ENCODE measurements at places on chromosomes 3 and 15.

DNA sequence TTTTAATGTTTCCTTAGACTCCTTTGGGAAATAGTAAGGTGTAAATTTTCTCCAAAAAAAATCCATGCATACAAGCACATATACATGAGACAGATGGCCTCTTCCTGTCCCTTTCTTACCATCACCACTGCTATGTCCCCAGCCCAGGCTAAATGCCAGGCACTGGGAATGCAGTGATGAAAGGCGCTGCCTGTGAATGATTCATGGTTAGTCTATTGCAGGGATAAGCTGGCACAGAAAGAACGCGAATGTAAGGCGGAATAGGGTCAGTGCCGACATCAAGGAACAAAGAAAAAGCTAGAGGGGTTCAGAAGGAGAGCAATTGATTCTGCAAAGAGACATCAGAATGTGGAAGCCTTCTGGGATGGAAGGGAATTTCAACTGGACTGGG, 36.2 kb upstream of the CFAP161 start:
- DNase-seq = no peak

DNA sequence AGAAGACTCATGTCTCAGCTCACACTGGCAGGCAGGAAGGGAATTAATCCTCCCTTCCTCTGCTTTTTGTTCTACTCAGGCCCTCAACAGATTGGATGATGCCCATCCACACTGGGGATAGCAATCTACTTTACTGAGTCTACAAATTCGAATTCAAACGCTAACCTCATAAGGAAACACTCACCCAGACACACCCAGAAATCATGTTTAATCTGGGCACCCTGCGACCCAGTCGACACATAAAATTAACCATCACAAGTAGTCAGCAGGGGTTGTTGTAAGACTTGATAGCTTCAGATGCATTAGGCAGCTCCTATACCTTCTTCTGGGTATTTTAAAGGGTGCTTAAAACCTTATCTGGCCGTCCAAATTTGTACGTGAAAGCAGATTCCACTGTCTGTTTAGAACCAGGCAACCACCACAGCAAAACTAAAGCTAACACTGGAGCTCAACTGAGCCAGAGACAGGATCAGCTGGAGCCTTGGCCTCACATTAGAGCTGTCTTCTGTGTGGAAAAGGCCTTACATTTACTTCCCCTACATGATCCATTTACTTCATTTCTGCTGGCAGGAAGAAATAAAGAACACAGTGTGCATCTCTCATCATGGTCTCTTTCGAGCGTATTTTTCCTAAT, 407.3 kb upstream of the PPP2R3A start:
- DNase-seq = no peak

- no peak for DNase-seq
These were observed at the start of gene TMEM108 for GRCh38 chr3:133038089-133038730. Gene TMEM108, plus strand, starts transcription at chr3:133038391.

- DNase-seq = no peak
These were observed 74.7 kb downstream of the CRYBG3 start for GRCh38 chr3:97896547-97896946.

DNA sequence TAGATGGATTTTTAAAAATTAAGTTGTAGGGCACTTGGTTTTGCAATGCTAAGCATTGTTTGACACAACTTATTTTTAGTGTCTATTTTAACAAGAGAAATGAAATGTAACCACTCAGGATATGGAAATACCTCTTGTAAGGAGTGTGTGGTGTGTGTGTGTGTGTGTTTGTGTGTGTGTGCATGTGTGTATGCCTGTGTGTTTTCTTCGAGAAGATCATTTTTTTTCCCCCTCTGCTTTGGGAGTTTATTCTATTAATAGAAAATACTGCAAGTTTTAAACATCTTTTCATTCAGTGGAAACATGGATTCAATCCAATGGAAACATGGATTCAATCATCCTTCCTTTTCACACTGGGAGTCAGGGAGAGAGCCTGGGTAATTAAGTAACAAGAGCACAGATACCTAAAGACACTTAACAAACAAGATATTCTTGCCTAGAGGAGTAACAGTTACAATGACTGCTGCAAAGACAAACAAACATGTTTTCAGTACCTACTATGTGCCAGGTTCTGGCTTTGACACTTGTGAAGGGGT, 567.2 kb upstream of the TBL1XR1 start:
- DNase-seq = no peak

GRCh38 chr3:127800508-127800907, 21.8 kb downstream of the MGLL start:
- DNase-seq = no peak

GRCh38 chr3:42033741-42034140, 57.4 kb upstream of the TRAK1 start:
- no peak for DNase-seq

DNA sequence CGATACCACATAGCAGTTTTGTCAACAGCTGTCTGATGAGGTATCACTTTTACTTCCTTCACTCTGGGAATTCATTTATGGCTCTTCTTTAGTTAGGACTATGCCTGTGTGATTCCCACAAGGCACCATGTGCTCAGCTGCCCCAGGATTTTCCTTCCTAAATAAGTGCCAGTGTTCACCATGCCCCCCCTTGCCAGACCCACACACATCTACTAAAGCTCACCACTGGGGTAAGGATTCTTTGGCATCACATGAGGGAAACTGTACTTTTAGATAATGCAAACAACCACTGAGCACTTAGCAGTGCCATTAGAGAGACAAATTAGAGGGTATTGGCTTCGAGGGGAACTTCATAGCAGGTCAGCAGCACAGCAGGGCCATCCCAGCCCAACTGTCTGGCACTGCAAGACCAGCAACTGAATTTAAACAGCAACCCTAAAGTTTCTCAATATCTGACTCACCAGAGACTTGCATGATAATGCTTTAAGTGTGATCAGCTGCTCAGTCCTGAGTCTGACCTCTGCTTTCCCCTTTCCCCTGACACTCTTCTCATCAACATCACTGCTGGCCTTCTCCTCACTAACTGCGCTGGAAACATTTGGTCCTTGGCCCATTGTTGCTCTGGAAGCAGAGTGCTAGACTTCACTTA, 114.3 kb downstream of the STAC start:
- no peak for DNase-seq

- no peak for DNase-seq
These were observed 23.9 kb upstream of the NEK10 start for GRCh38 chr3:27392950-27393679.

DNA sequence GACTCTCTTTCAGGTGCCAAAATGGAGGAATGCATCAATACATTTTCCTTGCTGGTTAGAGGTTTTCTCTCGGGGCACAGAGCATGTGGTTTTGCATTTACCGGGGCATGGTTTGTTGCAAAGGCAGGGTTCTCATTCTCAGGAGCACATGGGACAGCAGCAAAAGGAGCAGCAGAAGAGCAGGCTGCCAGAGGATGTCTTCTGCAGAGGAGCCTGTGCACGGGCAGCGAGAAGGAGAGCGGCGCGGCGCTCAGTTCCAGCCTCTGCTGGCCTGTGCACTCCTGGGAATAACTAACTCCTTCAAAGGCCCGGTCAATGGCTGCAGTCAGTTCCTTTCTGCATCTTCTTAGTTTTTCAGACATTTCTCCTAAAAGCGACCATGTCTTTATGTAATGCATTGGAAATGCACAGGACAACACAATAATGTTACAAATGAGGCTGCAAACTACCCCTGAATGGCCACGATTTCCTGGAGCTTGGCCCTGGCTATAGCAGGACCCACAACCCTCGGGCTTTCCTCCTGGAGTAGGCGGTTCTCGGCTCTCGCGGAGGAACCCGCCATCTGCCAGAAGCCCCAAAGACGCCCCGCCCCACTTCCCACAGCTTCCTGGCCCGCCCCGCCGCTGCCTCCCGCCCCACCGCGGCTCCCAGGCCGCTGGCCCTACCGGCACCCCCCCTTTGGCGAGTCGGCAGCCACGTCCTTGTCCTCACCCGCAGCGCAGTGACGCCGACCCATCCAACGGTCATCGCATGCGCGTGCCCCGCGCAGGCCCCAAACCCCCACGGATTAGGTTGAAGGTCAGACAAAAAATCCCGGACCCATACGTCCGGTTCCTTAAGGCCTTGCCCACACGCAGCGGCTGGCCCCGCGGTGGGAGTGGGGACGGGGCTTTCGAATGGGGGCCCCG, at the start of gene C3orf62:
Gene C3orf62, minus strand, starts transcription at position 758 of the 908 bp plus-strand sequence. Its CDS starts 360 bp downstream, at position 398.
- DNase-seq = peak; percentile 68

- no peak for DNase-seq
These were observed 161.9 kb downstream of the ATG7 start for GRCh38 chr3:11434017-11434526.

GRCh38 chr3:197050511-197050910, 20.9 kb upstream of the MELTF start:
- no peak for DNase-seq

DNA sequence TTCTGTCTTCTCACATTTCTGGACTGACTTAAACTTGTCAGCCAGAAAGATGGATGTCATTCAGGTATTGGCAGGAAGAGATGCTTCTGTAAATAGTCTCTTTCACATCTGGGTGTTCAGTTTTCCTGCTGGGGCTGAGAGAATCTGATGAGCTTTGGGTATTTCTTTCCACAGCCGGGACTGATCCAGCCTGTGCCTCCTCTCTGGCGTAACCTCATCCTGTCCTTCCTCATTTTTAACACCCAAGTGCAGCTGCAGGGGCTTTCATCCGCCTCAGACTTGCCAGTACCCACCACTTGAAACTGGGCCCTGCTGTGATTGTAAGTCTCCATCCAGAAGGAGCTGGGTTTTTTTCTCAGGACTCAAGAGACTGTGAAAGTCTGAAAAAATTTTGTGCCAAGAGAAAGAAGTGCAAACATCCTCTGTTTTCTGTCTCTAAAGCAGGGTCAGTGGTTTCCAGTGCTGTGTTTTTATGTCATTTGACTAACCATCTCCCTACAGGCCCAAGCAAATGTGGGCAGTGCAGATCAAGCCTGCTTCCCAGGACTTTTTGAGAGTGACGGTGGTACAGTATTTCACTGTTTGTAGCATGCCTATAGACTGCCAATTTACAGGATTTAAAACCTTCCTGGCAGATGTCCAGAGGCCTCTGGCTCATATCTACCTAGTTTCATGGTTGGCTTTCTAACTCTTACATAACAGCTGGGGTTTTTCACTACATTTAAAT, 342.7 kb downstream of the PTPRG start:
- no peak for DNase-seq

- DNase-seq = no peak
These were observed 125.9 kb downstream of the LEKR1 start for GRCh38 chr3:156952011-156952410.

DNA sequence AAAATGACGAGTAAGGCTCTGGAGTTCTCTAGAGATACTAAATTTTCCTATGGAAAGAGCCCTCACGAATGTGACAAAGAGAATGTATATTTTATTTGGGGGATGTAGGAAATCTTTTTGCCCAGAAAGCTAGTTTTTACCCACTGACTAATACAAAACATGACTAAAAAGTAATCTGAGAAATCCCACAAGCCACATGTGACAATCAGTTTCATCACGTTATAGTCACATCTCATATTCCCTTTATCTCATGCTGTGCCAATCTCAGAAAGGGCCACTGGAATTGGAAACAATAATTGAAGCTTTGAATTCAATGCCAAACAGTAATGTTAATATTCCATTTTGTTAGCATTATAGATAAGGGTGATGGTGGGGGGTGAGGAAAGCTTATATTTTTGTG, 509.0 kb upstream of the GOLIM4 start:
- DNase-seq = no peak

GRCh38 chr3:3665546-3665945, 133.7 kb upstream of the LRRN1 start:
- DNase-seq = no peak

DNA sequence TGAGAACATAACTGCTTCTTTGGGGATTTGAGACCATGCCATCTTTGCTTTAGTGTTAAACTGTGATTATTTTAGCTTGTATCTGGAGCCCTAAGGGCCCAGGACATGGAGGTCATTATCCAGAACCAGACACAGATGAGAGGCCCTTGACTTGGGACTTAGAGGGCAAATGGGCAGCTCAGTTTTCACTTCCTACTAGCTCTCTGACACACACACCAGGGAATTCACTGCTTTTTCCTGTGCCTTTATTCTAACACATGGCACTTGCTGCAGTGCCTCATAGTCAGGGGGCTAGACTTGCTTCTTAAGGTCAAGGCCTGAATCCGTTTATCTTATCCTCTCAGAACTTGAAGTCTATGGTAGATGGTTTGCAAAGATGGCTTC, 33.3 kb downstream of the AMOTL2 start:
- DNase-seq = no peak

DNA sequence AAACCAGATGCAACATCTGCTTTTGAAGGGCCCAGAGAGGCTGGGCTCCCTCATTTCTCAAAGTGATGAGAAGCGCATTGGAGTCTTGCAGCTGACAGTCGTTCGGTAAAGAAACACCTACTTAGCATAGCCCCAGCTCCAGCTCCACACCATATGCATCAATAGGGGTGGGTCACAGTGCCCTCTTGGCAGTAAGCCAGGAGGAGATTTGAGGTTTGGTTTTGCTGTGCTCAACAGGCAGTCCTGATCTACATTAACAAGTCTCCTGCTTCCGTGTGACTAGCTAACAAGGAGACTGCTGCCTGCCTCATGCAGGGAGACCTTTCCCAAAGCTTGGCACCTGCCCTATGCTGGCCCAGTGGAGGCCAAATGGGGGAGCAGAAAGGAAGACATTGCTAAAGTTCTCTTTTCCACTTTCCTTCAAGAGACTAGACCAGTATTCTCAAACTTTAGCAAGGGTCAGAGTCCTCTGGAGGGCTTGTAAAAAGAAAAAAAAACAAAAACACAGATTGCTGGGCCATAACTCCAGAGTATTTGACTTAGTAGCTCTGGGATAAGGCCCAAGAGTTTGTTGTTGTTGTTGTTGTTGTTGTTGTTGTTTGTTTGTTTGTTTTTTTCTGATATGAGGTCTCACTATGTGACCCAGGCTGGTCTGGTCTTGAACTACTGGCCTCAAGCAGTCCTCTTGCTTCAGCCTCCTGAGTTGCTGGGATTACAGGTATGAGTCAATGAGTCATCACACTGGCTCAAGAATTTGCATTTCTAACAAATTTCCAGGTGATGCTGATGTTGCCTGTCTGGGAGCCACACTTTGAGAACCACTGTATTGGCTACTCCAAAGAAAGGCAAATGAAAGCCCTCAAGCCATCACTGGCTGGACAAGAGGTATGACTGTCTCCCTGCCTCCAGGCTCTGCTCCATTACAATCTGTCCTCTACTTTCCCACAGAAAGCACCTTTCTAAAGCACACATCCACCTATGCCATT, 294.9 kb downstream of the RORA start:
- no peak for DNase-seq

DNA sequence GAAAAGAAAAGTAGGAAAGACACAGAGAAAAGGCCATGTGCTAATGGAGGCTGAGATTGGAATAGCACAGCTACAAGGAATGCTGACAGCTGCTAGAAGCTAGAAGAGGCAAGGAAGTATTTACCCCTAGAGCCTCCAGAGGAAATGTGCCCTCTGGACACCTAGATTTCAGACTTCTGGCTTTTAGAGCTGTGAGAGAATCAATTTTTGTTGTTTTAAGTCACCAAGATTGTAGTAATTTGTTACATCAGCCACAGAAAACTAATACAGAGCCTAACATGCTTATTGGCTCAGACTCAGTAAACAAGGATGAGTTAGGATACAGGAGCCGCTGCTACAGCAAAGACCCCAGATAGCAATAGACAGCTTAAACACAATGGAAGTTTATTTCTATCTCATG, 33.1 kb upstream of the GLCE start:
- no peak for DNase-seq

GRCh38 chr3:30141927-30142326, 464.5 kb upstream of the TGFBR2 start:
- DNase-seq = no peak
